Stimulated activated CD4-positive, alpha-beta T cell treated with anti-CD3 and anti-CD28 coated beads, Interleukin-1b, Interleukin-23, amount 100 ng/mL, for 4 hours (primary cell): ENCODE measurements at places on chromosomes 7 and 10.

GRCh38 chr10:27745732-27746396 is at the start of gene MKX:
MKX (minus strand) TSS chr10:27745819; CDS start chr10:27743415, 2,404 bp downstream.
- DNase-seq: peak; percentile 12

DNA sequence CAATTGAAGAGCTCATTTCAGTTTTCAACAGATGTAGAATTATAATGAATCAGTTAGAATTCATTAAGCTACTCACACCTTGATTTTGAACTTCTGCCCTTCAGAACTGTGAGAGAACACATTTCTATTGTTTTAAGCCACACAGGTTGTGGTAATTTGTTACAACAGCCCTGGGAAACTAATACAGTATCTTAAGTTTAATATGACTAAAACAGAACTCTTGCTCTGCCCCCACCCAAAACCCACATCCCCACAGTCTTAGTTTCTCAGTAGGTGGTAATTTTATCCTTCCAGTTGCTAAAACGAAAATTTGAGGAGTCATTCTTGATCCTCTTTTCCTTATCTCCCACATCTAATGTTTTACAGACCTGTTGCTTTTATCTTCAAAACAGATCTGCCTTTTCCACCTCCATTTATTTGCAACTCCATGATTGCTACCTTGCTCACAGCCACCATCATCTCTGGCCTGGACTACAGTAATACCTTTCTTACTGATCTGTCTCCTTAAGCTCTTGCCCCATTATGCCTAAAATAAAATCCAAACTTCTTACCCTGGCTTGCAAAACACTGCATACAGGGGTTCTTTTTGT is 72.8 kb upstream of the NXPH1 start:
- no peak for DNase-seq

DNA sequence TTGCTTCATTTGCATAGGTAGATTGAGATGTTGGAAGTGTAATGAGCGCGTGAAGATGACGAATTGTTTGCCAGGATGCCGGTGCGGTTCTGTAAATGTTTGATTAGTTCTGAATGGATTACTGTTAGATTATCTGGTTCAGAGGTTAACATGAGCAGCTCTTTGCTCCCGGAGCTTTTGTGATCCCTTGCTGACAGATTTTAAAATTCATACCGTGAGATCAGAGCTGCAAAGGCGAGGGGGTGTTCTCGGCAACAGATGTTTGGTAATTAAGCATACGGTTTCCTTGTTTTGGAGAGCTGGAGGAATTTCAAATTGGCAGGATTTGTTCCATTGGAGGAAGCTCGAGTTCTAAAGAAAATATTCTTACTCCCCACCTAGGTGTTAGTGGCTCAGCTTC is 237.8 kb upstream of the GPR26 start:
- DNase-seq: no peak

DNA sequence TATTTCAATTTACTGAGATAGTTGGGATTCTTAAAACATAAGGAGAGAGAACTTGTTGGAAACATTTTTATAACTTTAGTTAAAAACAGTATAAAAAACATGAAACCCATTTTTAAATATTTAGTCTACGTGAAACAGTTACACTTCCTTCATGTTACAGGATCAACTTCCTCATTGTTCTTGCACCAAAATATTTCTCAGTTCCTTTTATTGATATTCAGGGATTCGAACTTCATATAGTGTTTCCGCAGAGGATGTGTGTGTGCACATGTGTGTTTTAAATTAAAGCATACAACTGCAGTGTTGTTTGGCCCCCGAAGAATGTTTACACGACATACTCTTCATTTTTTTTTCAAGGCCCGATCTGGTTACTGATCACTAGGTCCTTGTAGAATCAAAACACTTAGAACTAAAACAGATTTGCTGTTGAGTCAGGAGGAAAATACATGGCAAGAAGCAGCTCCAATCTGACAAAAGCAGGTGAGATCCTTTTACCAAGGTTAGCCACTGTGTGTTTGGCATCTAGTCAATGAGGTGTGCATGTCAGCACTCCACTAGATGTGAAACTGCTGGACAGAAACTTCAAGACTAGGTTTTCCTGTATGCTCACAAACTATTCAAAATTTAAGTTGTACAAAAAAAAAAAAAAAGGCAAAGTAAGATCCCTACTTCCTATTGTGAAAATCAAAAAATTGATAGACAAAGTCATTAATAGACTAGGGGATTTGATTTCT is 60.4 kb downstream of the INSYN2A start:
- no peak for DNase-seq

DNA sequence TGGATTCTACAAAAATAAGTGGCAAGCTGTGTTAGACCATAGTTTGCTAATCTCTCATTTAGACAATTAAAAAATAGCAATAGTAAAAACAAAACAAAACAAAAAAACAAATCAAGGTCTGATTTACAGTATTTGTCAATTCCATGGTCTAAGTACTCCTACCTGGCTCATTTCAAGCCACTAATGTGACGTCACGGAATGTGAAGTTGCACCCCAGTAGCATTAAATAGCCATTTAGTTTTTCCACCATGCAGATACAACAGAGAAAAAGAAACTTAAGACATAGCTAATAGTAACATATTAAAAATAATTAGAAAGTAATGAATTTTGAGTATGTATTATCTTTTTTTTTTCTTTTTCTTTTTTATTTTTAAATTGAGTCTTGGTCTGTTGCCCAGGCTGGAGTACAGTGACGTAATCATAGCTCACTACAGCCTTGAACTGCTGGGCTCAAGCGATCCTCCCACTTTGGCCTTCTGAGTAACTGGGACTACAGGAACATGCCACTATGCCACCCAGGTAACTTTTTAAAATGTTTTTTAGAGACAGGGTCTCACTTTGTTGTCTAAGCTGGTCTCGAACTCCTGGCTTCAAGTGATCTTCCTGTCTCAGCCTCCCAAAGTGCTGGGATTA is 101.2 kb downstream of the MKX start:
- DNase-seq: no peak

- DNase-seq: no peak
Observed at GRCh38 chr10:130234171-130234965, 98.2 kb downstream of the GLRX3 start.
